ENCODE measurements at places on chromosomes 16 and 17.

DNA sequence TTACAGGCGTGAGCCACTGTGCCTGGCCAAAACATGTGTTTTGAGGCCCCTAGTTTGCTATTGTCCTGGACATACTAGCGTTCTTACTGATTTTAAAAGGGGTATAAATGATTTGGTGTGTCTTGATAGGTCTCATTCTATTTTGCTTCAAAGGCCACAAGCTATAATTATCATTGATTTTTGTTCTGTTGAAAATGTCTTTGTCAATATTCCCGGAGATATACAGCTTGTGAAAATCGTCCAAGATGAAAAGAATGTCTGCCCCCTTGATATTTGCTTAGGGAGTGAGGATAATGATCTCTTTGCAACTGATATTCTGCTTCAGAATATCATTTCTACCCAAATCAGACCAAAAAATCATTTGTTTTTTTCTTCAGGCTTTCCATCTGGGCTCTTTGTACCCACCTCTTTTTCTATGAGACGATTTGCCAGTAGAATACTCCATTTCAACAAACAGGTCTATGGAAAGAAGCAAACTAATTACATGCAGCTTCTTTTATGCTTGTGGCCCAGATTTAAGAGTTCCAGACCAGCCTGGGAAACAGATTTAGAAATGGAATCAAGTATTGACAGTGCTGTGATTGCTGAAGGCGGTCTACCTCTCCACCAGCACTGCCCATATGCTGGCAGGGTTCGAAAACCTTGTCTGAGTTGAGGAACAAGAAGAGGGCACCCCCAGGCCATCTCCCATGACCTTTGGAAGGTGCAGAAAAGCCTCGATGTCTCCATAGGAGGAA is 14.1 kb upstream of the ST6GALNAC1 start:
- no peak for DNase-seq

GRCh38 chr16:81621496-81621895 is 157.6 kb upstream of the PLCG2 start:
- DNase-seq, result no peak

DNA sequence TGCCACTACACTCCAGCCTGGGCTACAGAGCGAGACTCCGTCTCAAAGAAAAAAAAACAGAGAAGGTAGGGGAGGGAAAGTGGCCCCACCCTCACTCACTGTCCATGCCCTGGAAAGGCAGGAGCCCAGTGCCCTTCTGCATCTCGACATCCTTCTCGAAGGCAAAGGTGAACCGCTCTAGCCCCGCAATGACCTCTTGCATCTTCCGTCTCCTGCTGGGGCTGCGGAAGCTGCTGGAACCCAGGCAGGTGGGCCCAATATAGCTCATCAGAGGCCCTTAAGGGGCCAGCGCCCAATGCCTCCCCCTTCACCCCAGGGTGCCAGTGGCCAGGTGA is at the start of gene CPSF4L:
Gene CPSF4L (minus strand): TSS at position 264 of the 335 bp plus-strand sequence. CDS start 62 bp downstream, at position 202.
- no peak for DNase-seq

DNA sequence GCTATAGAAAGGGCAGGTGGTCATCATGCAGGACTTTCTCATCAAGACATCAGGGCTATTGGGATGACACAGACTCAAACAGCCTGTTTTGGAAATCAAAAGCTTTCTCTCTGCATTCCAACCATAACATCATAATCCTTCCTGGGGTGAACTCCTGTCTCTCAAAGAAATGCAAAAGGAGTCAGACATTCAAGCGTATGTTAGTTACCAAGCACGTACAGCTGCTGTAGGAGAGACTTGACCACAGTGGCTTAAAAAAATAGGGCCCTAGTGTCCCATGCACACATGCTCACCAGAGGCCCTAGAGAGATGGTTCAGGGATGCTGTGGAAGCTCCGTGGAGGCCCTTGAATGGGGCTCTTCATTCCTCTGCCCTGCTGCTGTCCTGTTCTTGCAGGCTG is 24.6 kb upstream of the FOXF1 start:
- no peak for DNase-seq

DNA sequence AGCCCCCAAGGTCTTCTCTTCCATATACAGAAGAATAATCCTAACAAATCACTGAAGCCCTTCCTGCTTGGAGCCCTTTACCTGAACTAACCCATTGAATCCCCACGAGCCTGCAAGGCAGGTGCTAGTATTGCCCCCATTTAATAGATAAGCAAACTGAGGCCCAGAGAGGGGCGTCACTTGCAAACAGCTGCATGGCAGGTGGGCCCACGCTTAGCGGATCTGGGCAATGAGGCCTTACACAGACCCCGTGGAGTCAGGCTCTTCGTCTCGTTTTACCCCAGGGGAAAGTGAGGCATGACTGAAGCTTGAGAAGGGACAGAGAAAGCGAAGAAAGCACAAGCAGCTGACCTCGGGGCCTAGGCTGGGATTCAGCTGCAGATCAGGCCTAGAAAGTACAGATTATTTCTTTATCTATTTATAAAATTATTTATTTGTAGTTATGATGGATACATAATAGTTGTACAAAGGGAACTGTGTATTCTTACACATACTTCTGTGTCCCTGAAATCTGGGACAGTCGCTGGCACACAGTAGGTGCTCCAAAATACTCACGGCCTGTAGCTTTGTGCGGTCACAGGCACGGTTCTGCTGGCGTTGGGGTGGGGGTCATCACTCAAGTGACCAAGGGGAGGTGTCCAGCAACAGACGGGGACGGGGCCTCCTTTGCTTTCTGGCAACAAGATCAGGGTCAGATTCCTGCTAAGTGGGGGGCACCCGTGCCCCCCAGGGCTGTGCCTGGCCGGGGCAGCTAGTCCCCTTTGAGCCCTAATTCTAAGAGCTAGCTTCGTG is 223.2 kb upstream of the GSE1 start:
- DNase-seq, result no peak

Measured in H54 (cell line).